ENCODE measurements at places on chromosomes 12 and 14. TPM values are rescaled to one million over a fixed set of nuclear protein-coding genes. Genes with fewer than 3 reads are reported as not detected.

DNA sequence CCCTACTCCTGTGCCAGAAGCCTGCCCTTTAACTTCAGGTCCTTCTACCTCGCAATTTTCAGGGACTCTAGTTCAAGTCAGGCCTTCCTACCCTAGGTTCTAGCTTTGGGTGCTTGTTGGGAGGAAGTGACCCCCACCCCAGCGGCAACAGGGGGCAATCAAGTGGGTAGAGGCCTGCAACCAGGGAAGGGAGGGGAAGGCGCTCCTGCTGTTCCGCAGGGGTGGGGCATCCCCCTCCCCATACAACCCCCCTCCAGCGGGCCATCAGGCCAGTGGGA is 204 bp upstream of the PRPH start:
- no peak for DNase-seq
- H3K36me3 ChIP-seq = no peaks in the 10 kb centered on the region
- peaks cover 36% of the 10 kb centered on the region for H3K27me3 ChIP-seq
- H3K4me1 ChIP-seq = no peaks in the 10 kb centered on the region

- no peak for DNase-seq
- H3K27ac ChIP-seq = no peak overlapping the region
- peaks cover 38% of the 10 kb centered on the region for H3K36me3 ChIP-seq
- no peaks in the 10 kb centered on the region for H3K4me1 ChIP-seq
Measured at GRCh38 chr12:102033991-102034745, 27.6 kb downstream of the WASHC3 start.

GRCh38 chr14:64459405-64460136 is 5.7 kb upstream of the AKAP5 start:
- H3K4me3 ChIP-seq = no peak overlapping the region
- H3K27me3 ChIP-seq = no peaks in the 10 kb centered on the region
- no peak for DNase-seq

GRCh38 chr12:120843472-120843871 is 60.7 kb downstream of the SPPL3 start:
- H3K27me3 ChIP-seq = no peaks in the 10 kb centered on the region
- H3K4me1 ChIP-seq = no peaks in the 10 kb centered on the region
- no peaks in the 10 kb centered on the region for H3K36me3 ChIP-seq
- DNase-seq = no peak

- H3K27ac ChIP-seq = no peak overlapping the region
- no peak for DNase-seq
- no peaks in the 10 kb centered on the region for H3K27me3 ChIP-seq
- no peaks in the 10 kb centered on the region for H3K36me3 ChIP-seq
Measured at GRCh38 chr12:79661629-79662028, 29.1 kb downstream of the PAWR start.

Gene SOCS4
- total RNA-seq = 13.1 TPM

Gene PPM1H
- total RNA-seq = 5.0 TPM

Gene BICD1
- total RNA-seq = 6.6 TPM
